ENCODE measurements at places on chromosomes 3 and 15.

DNA sequence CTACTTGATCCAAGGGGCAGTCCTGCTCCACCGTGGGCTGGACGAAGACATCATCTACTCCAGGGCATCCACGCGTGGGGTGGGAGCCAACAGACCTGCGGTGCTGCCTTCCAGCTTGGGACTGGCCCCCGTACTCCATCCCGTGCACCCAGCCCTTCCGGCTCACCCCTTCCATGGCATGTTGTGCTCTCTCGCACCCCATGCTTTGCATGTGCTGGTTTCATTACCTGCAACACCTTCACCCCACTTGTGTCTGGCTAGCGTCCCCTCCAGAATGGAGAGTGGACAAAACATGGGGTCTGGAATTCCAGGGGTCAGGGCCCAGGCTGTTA lies 30.2 kb downstream of the SEMA7A start:
- no peak for DNase-seq

DNA sequence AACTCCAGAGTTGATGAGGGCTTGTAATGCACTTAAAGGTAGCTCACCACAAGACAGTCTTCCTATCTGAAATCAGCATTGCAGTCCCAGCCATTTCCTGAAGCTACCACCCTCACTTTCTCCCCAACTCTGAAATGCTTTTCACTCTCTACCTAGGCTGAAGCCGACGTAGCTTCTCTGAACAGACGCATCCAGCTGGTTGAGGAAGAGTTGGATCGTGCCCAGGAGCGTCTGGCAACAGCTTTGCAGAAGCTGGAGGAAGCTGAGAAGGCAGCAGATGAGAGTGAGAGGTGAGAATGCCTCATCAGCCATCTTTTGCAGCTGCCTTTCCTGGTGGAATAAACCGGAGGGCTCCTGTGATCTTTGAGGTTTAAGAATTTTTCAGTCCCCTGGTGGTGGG lies 14.3 kb downstream of the TPM1 start:
- DNase-seq = no peak

GRCh38 chr3:162250782-162251181 lies 754.2 kb downstream of the OTOL1 start:
- no peak for DNase-seq

DNA sequence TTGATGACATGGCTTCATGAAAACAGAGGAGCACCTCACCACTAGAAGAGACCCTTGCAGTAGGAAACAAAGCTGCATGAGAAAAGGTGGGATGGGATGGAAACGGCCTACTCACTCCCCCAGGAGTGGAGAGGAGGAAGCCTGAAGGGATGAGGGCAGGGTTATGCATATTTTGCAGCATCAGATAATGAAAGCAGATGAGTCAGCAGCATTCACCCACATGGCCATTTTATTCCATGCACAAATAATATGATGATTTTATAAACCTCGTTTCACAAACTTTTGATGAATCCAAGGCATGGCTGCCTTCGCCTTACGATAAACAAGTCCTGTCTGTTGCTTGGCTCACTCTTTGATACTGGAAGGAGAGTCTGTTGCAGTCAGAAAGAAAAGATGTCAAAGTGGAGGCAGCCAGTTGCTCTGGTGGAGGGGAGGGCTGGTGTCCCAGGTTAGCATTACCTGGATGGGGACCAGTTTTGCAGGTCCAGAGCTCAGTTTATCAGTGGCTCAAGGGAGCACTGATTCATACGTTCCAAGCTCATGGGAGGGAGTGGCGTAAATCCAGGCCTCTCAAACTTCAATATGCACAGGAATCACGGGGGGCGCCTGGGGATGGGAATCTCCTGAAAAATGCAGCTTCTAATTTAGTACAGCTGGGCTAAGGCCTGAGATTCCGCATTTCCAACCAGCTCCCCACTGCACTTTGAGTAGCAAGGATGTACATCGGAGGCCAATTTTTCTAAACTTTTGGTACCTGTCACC lies 9.2 kb upstream of the EHD4 start:
- DNase-seq = no peak

DNA sequence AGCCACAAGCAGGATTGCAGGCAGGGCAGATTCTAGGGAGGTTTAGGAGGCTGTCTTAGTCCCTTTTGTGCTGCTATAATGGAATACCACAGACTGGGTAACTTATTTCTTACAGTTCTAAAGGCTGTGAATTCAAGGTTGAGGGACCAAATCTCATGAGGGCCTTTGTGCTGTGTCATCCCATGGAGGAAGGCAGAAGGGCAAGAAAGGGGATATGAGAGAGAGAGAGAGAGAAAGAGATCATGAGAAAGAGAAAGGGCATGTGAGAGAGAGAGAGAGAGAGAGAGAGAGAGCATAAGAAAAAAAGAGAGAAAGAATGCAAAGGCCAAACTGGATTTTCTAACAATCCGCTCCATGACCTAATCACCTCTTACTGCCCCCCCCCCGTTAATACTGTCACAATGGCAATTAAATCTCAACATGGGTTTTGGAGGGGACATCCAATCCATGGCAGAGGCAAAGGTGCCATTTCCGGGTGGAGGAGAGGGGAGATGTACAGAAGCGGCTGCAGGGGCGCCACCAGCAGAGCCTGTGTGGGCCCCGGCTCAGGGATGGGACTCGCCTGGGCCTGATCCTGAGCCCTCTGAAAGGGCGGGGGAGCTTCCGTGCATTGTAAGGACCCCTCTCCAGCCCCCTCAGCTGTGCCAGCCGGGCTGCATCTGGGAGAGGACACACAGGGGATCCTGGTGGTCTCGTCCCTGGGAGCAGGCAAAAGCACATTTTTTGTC lies 20.5 kb downstream of the MRPS11 start:
- DNase-seq = no peak

- no peak for DNase-seq
Observed at GRCh38 chr3:149374793-149375500, 2.5 kb downstream of the TM4SF1 start.

DNA sequence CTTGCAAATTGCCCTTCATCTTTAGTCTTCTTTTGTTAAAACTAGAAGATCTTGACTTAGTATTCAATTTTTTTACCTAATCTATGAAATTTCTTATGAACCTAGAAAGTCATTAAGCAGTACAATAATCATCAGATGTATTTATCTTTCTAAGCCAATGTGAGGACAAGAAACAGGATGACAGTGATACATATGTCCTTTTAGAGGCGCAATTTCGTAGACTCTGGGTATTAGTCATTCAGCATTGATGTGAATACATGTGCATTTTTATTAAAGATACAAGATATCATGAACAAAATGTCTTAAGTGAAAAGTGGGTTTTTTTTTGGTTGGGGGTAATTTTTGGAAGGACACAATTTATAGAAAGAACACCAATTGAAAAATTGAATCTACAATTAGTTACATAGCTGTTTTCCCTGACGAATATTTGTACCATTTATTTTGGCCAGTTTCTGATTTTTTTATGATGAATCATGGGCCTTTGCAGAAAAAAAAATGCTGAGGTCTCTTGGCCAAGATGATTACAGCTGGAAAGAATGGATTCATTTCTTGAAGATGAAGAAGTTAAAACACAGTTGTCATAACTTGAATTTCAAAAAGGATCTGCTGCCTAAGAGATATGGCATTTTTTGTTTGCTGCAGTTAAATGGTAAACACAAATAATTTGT lies 48.9 kb upstream of the AGTR1 start:
- no peak for DNase-seq

- DNase-seq = no peak
Observed at GRCh38 chr3:117427081-117427480, 717.5 kb downstream of the TUSC7 start.

GRCh38 chr15:91124132-91124531 lies 24.1 kb downstream of the SV2B start:
- no peak for DNase-seq

GRCh38 chr3:128344052-128344735 lies 122.5 kb downstream of the DNAJB8 start:
- DNase-seq = no peak

- DNase-seq = no peak
Observed at GRCh38 chr3:106740116-106740515, 637.1 kb upstream of the CCDC54 start.

DNA sequence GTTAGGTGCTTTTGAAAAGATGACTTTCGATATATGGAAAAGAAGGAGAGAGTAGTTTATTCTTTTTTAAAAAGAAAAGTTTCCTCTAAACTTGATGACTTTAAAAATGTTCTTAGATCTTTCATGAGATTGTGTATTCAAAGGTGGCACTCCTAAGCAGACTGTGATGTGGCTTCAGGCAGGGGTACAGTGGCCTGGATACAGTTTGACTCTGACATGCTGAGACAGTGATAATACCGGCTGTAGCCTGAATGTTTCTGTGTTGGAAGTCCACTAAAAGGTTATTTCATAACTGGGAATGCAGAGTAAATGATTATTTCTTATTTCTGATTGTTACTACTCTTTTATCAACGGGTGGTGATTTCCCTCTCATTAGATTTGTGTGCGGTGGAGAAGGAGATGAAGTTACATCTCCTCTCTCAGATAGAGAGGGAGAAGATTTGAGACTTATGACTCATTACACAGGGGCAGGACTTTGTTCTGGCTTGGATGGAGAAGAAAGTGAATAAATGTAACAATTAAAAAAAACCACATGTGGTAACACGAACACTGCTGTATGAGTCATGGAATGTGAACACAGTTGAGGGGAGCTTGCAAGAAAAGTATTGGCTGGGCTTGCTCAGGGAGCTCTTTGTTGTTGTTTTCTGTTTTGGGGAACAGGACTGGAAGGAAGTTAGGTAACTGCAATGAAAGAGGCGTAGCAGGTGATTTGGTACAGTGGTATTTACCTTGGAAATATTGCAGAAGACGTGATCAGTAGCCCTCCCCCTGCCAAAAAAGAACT lies 21.6 kb downstream of the SPTSSB start:
- DNase-seq = no peak

- DNase-seq = no peak
Observed at GRCh38 chr3:124461838-124462632, 268.2 kb upstream of the UMPS start.

DNA sequence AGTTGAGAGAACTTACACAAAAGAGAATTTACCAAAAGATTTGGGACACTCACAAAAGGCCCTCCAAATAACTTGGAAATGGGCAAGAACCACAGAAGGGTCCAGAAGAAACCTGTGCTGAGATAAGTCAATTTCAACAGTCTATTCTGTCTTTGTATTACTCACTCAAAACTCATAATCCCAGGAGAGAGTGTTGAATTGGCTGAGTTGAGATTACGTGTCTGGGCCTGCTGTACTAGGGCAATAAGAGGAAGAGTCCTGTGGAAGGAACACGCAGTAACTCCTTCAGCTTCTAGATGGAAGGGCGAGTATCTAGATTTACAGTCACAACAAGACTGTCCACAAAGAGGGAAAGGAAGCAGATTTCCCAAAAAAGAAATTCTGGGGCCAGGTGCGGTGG lies 42.5 kb upstream of the DYNC1LI1 start:
- DNase-seq = no peak

- no peak for DNase-seq
Observed at GRCh38 chr3:43766672-43767465, 76.1 kb downstream of the ABHD5 start.

All from NAMALWA (cell line).